Hippocampal formation (tissue), 2 donors: ENCODE measurements at places on chromosomes 3 and 15.

DNA sequence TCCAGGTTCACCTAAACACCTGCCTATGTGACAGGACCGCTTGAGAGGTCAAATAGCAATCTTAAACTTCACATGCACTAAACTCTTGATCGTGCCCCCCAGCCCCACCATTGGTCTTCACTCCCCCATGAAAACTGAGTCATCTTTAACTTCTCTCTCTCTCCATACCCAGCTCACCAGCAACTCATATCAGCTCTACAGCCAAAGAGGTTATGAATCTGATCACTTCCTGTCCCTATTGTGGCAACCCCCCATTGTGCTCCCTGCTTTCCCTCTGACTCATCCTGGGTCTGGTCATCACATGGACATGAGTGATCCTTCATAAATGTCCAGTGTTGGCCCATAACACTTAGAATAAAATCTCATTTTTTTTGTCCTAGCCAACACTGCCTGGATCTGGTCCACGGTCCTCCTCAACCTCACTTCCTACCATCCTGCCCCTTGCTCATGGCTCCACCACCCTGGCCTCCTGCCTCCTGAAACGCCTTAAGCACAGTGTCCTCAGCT is 103.4 kb upstream of the HACD2 start:
- DNase-seq, result no peak

DNA sequence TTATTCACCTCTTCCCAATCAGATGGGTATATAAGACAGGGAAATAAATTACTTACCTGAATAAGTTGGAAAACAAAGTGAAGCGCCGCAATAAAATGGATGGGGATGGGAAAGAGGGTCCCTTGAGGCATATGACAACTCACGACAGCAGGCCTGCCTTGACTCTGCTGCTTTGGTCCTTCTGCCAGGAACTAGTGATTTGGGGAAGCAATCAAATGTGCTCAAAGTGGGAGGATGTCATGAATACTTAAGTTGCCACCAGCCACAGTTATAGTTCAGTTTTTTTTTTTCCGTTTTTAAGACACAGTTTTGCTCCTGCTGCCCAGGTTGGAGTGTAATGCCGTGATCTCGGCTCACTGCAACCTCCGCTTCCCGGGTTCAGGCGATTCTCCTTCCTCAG is 4.6 kb downstream of the PARL start:
- DNase-seq, result no peak

GRCh38 chr3:33063651-33064051 is 33.3 kb downstream of the GLB1 start:
- no peak for DNase-seq

DNA sequence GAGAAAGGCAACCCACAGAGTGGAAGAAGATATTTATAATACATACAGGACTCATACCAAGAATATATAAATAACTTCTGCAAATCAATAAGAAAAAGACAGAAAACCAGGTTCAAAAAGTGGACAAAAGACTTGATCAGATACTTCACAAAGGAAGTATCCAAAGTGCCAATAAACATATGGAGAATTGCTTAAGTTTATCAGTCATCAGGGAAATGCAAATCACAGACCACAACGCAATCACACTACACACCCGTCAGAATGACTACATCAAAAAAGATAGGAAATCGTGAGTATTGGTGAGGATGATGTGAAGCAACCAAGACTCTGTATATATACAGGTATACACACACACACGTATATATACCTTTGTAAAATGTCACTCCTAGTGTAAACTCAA is 180.6 kb downstream of the FAM43A start:
- no peak for DNase-seq

- no peak for DNase-seq
Measured at GRCh38 chr3:131988209-131988608, 46.6 kb downstream of the CPNE4 start.

- DNase-seq, result no peak
Measured at GRCh38 chr15:101269479-101270223, 7.6 kb downstream of the SELENOS start.

- DNase-seq, result no peak
Measured at GRCh38 chr3:61742006-61742405, 180.6 kb downstream of the PTPRG start.

DNA sequence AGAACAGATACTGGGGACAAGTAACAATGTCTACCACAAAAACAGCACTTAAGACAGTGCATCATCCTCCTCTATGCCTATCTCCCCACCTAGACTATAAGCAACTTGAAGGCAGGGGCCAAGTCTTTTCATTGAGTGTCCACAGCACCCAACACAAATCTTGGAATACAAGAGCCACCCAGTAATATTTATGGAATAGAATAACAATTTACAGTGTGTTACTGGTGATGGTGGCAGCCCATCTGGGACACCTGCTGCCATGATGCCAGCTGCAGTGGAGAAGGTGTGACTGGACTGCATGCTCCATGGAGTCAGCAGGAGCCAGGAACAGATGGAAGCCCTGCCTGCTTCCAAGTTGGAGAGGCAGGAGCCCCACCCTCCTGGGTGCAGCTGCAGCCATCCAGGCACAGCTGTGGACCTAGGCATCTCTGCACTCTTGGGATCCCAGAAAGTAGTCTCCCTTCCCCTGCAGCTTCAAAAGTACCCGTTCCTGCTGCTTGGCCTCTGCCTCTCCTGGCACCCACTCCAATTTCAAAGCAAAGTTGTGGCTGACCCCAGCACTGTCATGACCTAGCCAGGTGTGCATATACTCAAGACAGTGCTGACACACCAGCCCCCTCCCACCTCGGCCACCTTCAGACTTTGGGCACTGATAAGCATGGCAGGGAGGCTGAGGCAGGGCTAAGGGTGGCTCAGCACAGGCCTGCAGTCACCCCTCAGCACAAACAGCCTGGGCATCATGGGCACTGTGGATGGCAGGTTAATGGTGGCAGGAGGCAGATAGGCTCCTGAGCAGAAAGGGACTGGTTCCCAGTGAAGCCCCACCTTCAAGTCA is 94.5 kb downstream of the TPRA1 start:
- no peak for DNase-seq

GRCh38 chr15:63492541-63493077 is 11.8 kb upstream of the USP3 start:
- DNase-seq, result no peak
